ENCODE measurements at places on chromosomes 3 and 15. TPM values are rescaled to one million over a fixed set of nuclear protein-coding genes. Genes with fewer than 3 reads are reported as not detected.

- peaks cover 3% of the 10 kb centered on the region for H3K36me3 ChIP-seq
- no peaks in the 10 kb centered on the region for H3K4me1 ChIP-seq
- H3K27ac ChIP-seq: no peak overlapping the region
- DNase-seq: no peak
- H3K4me3 ChIP-seq: no peak overlapping the region
These were observed 1097.1 kb downstream of the ROBO1 start for GRCh38 chr3:78670746-78671145.

- H3K27ac ChIP-seq: no peak overlapping the region
- no peak overlapping the region for H3K4me3 ChIP-seq
- DNase-seq: no peak
These were observed 325.0 kb downstream of the NTRK3 start for GRCh38 chr15:87931584-87931983.

- peak; percentile 94 for DNase-seq
- H3K27me3 ChIP-seq: no peaks in the 10 kb centered on the region
- H3K27ac ChIP-seq: no peak overlapping the region
- H3K4me3 ChIP-seq: no peak overlapping the region
These were observed 3.5 kb upstream of the MTFMT start for GRCh38 chr15:65032801-65033537.

DNA sequence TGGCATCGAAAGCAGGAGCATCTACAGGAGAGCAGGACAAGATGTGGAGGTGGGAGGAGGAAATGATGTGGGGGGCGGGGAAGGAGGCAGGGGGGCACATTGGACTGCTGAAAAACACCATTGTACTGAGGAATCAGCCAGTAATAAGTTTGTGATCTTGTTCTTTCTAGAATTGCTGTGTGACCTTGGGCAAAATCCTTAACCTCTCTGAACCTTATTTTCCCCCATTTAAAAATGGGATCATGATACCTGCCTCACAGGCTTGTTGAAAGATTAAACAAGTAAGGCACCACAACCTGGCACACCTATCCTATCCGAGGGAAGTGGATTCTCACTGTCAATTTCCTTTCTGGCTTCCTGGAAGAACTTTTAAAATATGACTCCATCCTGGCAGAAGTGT lies 56.9 kb upstream of the ARRDC4 start:
- no peak for DNase-seq
- peaks cover 48% of the 10 kb centered on the region for H3K27me3 ChIP-seq
- H3K4me1 ChIP-seq: no peaks in the 10 kb centered on the region

DNA sequence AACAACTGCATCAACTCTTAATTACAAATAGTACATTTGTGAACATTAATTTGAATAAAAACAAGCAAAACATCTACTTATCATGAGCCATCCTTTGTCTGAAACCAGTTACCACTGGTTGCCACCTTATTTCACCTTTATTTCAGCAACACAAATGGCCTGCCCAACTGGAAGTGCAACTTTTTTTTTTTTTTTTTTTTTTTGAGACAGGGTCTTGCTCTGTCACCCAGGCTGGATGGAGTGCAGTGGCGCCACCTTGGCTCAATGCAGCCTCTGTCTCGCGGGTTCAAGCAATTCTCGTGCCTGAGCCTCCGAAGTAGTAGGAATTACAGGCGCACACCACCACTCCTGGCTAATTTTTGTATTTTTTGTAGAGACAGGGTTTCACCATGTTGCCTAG lies 13.1 kb downstream of the WDR82 start:
- peaks cover 99% of the 10 kb centered on the region for H3K36me3 ChIP-seq
- H3K27me3 ChIP-seq: no peaks in the 10 kb centered on the region
- no peaks in the 10 kb centered on the region for H3K4me1 ChIP-seq
- H3K4me3 ChIP-seq: no peak overlapping the region
- peak; percentile 66 for DNase-seq

- H3K4me1 ChIP-seq: no peaks in the 10 kb centered on the region
- no peaks in the 10 kb centered on the region for H3K36me3 ChIP-seq
- no peaks in the 10 kb centered on the region for H3K27me3 ChIP-seq
- no peak overlapping the region for H3K4me3 ChIP-seq
These were observed 388.5 kb upstream of the THBS1 start for GRCh38 chr15:39192351-39192750.

DNA sequence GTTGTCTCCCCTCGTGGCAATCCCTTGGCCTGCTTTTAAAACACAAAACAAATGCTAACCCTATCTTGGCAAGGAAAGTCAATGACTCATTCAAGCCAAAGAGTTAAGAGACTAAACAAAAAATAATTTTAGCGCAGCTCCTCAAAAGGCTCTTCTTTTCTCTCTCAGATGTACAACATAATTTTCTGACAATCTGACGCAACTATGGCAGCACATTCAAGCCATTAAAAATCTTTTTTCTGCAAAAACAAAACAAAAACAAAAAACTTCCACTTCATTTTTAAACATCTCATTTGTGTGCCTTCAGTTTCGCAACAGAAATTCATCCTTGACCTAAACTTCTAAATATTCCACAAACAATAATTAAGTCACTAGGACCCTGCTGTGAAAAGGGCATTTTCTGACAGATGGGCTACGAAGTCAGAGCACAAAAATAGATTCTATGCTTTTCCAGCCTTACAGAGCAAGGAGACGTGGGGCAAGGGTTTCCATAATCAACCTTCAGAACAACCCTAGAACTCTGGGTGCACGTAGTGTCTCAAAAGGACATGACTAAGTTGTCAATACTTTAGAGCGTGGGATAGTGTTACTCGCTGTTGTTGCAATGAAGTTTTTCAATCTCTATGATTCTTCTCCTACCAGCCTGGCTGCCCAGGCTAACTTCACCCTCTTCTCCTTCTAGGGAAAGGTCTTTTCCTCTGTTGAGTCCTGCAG lies 84.3 kb downstream of the MB21D2 start:
- no peak overlapping the region for H3K4me3 ChIP-seq
- no peaks in the 10 kb centered on the region for H3K27me3 ChIP-seq
- DNase-seq: no peak
- no peaks in the 10 kb centered on the region for H3K4me1 ChIP-seq
- no peak overlapping the region for H3K27ac ChIP-seq

DNA sequence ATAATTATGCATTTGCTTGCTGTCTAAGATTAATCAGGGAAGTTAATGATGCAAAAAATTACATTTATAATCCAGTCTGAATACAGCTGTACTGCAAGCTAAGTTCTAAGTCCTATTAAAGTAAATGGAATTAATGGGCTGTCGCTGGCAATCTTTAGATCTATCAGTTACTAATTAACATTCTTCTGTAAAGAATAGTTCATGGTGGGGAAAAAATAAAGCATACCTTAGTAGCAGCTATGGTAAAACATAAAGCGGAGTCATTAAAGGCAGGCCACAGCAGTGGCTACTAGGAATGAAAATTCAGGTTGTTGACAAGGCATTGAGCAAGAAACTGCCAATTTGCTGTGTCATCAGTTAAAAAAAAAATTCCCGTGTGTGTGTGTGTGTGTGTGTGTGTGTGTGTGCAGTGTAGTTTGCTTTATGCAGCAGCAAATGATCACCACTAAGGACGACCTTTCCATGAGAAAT lies 129.8 kb downstream of the ZNF385D start:
- H3K27ac ChIP-seq: no peak overlapping the region
- H3K4me1 ChIP-seq: peaks cover 6% of the 10 kb centered on the region
- H3K27me3 ChIP-seq: peaks cover 4% of the 10 kb centered on the region
- no peak for DNase-seq

- no peak overlapping the region for H3K27ac ChIP-seq
- peaks cover 46% of the 10 kb centered on the region for H3K4me1 ChIP-seq
- H3K27me3 ChIP-seq: no peaks in the 10 kb centered on the region
- no peak overlapping the region for H3K4me3 ChIP-seq
- H3K36me3 ChIP-seq: peaks cover 84% of the 10 kb centered on the region
These were observed 11.1 kb downstream of the TLE3 start for GRCh38 chr15:70086636-70087035.

GRCh38 chr15:73127302-73127936 lies 75.2 kb downstream of the NEO1 start:
- no peak overlapping the region for H3K4me3 ChIP-seq
- no peak overlapping the region for H3K27ac ChIP-seq
- H3K36me3 ChIP-seq: peaks cover 50% of the 10 kb centered on the region
- no peaks in the 10 kb centered on the region for H3K27me3 ChIP-seq
- peak; percentile 76 for DNase-seq

- H3K4me1 ChIP-seq: peaks cover 18% of the 10 kb centered on the region
- H3K36me3 ChIP-seq: no peaks in the 10 kb centered on the region
- peak; percentile 72 for DNase-seq
- H3K4me3 ChIP-seq: no peak overlapping the region
These were observed 15.7 kb downstream of the BHLHE40 start for GRCh38 chr3:4994823-4995499.

GRCh38 chr3:171976526-171976925 lies 62.9 kb upstream of the FNDC3B start:
- H3K4me1 ChIP-seq: peaks cover 12% of the 10 kb centered on the region
- no peak overlapping the region for H3K27ac ChIP-seq
- H3K4me3 ChIP-seq: no peak overlapping the region
- DNase-seq: no peak

GRCh38 chr15:58148633-58149445 lies 10.7 kb downstream of the AQP9 start:
- no peaks in the 10 kb centered on the region for H3K4me1 ChIP-seq
- no peaks in the 10 kb centered on the region for H3K36me3 ChIP-seq
- H3K27ac ChIP-seq: no peak overlapping the region
- no peak for DNase-seq

DNA sequence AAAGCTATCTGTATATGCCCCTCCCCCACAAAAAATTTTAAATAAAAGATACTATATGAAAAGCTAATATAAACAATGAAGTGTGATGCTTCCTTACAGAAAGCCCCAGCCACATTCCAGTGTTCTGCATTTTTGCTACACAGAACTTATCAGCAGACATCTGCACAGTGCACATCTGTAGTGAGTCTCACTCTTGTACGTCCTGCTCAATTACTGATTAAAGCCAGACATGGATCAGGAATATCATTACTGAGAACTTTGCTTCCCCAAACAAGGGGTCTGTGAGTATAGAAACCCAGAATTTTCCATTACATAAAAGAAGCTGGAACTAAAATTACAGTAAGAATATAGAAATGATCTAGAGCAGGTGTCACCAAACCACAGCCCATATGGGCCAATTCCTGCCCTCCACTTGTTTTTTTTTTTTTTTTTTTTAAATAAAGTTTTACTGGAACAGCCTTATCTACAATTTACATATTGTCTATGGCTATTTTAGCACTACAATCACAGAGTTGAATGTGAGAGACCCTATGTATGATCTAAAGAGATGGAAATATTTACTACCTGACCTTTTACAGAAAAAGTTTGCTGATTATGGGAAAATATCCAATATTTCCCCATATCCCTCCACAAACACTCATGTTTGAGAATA lies 45.7 kb downstream of the UBP1 start:
- H3K4me1 ChIP-seq: no peaks in the 10 kb centered on the region
- no peak overlapping the region for H3K27ac ChIP-seq
- DNase-seq: no peak
- no peak overlapping the region for H3K4me3 ChIP-seq

GRCh38 chr15:100761290-100761935 lies 118.2 kb upstream of the ALDH1A3 start:
- no peak overlapping the region for H3K27ac ChIP-seq
- H3K27me3 ChIP-seq: no peaks in the 10 kb centered on the region

GRCh38 chr3:121995161-121996137 lies 26.6 kb downstream of the ILDR1 start:
- H3K4me3 ChIP-seq: no peak overlapping the region
- H3K27ac ChIP-seq: no peak overlapping the region
- peak; percentile 91 for DNase-seq
- no peaks in the 10 kb centered on the region for H3K4me1 ChIP-seq

- no peak for DNase-seq
- H3K27me3 ChIP-seq: no peaks in the 10 kb centered on the region
- peaks cover 5% of the 10 kb centered on the region for H3K4me1 ChIP-seq
- H3K36me3 ChIP-seq: no peaks in the 10 kb centered on the region
These were observed 77.4 kb upstream of the SEC13 start for GRCh38 chr3:10398341-10398740.

DNA sequence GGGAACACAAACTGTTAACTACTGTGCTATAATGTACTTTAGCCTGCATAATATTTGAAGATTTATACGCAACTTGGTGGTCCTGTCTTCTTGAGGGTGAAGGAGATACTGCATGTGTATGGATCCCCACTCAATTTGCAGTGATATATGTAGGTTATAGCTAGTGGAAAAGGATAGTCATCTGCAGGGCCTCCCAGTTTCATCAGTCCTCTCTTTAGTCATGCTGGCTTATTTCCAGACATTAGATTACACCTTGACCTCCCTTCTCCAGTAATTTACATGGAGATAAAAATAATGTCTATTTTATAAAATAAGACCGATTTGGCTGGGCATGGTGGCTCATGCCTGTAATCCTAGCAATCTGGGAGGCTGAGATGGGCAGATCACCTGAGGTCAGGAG lies 3.7 kb downstream of the NR1D2 start:
- no peak for DNase-seq
- no peak overlapping the region for H3K27ac ChIP-seq
- H3K36me3 ChIP-seq: no peaks in the 10 kb centered on the region
- no peaks in the 10 kb centered on the region for H3K27me3 ChIP-seq
- H3K4me1 ChIP-seq: peaks cover 13% of the 10 kb centered on the region

- H3K36me3 ChIP-seq: no peaks in the 10 kb centered on the region
- no peak for DNase-seq
- peaks cover 7% of the 10 kb centered on the region for H3K4me1 ChIP-seq
- no peak overlapping the region for H3K4me3 ChIP-seq
- H3K27ac ChIP-seq: no peak overlapping the region
- H3K27me3 ChIP-seq: no peaks in the 10 kb centered on the region
These were observed 20.6 kb upstream of the TRAK1 start for GRCh38 chr3:42070524-42070923.

DNA sequence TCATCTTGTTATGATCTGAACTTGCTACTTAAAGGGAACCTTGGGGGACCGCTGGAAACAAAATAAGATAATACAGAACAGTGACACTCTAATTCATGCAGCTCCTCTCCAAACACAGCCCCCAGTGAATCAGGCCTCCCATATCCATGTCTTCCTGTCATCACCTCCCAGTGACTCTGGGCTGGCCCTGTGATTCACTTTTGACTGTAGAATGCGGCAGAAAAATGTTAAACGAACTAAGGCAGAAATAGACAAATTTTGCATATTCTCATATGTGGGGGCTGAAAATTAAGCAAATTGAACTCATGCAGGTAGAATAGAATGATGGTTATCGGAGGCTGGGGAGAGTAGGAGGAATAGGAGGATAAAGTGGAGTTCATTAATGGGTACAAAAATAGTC lies 20.2 kb upstream of the GADL1 start:
- H3K4me3 ChIP-seq: no peak overlapping the region
- H3K27me3 ChIP-seq: no peaks in the 10 kb centered on the region
- no peaks in the 10 kb centered on the region for H3K36me3 ChIP-seq
- DNase-seq: no peak
- no peaks in the 10 kb centered on the region for H3K4me1 ChIP-seq

DNA sequence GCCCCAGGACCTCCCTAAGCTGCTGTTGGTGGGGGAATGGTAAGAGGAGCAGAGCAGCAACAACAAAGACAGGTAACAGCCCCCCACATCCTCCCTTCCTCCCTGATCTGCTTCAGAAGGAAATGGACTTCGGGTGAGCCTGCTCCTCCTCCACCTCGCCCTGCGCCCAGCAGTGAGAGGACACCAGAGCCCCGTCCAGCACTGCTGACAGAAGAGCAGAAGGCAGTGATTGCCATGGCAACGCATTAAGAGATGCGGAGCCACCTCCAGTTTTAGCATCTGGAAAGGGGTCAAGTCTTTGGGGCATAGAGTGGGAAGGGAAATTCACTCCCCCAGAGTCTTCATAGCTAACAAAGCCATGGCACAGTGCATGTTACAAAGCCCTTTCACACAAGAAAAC lies 77.6 kb upstream of the HRH1 start:
- H3K27me3 ChIP-seq: peaks cover 9% of the 10 kb centered on the region
- no peak overlapping the region for H3K27ac ChIP-seq
- no peaks in the 10 kb centered on the region for H3K4me1 ChIP-seq

The FOXL2NB gene
- total RNA-seq: not detected

The CCNL1 gene
- total RNA-seq: 105 TPM

The CD276 gene
- total RNA-seq: 133 TPM

The CACNA1D gene
- 3.1 TPM for total RNA-seq

The CD200R1 gene
- not detected for total RNA-seq

The SOX14 gene
- total RNA-seq: 0.11 TPM

Measured in endodermal cell (in vitro differentiated cells).